ENCODE measurements at places on chromosomes 1 and 21.
A peak's percentile ranks its signal among the peaks of the same experiment; 100 is the strongest.

- DNase-seq = no peak
Measured at GRCh38 chr1:219442611-219443061, 170.3 kb downstream of the ZC3H11B start.

GRCh38 chr1:226782845-226783601 lies 43.9 kb upstream of the ITPKB start:
- DNase-seq = no peak

DNA sequence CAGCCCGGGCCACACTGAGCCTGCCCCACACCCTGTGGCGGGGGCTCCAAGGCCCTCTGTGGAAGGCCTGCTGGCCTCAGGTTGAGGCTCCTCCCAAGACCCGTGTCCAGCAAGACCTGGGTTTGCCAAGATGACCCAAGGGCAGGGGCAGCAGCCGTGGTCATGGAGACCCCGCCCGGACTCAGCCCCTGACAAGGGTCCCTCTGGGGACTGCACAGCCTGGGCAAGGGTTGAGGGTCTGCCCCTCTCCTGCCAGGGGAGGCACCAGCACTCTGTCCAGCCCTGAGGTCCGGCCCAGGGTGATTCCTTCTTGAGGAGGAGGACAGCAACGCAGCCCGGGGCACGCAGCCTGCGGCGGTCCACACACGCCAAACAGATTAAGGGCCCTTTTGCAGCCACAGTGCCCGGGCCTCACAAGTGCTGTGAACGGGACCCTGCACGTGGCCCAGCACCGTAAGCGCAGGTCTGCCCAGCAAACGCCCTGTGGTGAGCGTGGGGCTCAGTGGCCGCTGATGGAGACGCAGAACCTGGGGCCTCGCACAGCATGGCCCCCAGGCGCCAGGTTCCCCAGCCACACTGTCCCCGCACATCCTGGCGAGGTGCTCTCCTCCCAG lies 3.4 kb downstream of the SPATC1L start:
- no peak for DNase-seq

GRCh38 chr21:20511216-20511880 lies 486.9 kb upstream of the NCAM2 start:
- no peak for DNase-seq

DNA sequence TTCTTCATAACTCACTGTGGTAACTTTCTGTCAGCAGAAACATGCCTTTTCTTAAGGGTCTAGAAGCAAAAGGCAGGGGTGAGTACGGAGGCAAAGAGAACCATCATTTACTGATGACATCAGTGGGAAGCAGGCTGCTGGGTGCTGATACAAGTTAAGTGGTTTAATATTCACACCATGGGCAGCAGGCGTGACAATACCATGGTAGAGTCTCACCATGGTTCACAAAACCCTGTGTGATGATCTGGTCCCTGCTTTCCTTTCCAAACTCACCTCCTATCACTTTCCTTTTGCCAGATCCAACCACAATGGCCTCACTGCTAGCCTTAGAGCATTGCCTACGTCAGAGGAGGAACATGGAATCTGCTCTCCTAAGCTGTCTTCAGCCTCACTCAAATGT lies 8.7 kb downstream of the MAB21L3 start:
- no peak for DNase-seq

DNA sequence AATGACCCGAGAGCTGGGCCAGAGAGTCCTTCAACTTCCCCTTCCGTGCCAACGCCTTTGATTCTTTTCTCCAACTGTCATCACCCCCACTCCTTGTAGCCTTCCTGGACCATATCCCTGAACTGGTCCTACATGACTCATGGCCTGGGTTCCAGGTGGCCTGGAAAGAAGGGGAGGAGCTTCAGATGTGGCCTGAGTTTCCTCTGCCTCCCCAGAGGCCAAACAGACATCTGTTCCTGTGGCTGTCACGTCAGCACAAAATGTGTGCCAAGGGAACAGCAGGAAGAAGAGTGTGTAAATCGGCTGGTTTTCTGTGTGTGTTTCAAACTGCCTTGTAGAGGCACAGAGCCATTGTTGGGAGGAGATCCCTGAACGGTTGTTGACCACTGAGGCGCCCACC lies 24.9 kb upstream of the KIRREL1 start:
- no peak for DNase-seq

GRCh38 chr1:23558140-23558871 lies 995 bp downstream of the ID3 start:
- DNase-seq = no peak

DNA sequence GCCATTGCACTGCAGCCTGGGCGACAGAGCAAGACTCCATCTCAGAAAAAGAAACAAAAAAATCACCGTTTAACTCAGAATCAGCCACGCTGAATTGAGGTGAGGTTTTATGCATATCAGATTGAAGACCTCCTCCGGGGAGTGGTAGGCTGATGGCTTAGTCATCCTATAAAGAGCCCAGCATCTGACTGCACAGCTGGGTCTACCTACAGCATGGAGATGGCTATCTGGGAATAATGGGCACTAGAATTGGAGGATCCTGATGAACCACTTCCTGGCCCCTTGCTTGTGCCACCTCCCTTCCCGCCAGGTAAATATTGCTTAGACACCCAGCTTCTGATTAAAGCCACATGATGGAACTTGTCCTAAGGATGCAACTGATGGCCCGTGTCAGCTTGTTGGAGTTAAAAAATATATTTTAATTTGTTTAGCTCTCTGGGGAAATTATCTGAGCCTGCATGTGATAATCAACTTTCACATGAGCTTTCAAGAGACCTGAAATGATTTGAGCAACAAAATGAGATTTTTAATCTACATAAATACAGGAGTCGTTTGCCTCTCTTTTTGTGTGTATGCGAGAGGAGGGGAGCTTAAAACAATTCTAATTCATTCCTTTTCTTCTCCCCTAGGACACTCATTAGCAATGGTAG lies 157.2 kb downstream of the KIF26B start:
- DNase-seq = no peak

DNA sequence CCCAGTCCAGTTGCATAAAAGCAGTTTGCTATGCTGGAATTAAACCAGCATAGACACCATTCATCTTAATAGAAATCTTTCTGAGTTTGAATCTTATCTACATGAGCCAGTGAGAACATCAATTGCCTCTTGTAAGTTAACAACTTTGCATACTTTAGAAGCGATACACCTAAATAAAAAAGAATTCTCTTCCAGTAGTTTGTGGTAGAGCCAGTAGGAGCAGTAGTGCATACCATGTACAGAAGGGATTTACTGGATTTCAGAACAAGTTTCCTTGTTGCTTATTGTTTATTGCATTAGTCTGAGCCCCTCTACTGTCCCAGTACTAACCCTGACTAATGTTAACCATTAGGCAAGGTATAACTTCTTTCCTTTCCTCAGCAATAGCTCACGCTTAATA lies 313.1 kb downstream of the TGFB2 start:
- no peak for DNase-seq

GRCh38 chr1:54153535-54154439 lies 987 bp upstream of the CDCP2 start:
- DNase-seq = no peak

DNA sequence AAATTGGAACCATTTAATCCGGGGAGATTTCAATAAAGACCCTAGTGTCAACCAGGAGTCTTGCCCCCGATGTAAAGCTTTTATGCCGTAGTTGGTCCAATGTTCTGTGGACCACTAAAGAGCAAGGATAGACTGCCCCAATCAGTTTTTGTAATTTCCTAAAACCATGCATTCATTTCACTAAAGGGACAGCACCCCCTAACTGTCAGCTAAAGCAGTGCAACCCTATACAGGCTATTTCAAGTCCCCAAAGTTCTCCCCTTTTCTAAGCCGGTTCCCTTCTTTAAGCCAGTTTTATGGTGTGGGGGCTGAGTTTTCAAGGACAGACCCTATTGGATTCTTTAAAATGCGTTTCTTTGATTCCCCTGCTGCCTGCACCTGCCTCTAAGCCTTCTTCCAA lies 12.7 kb upstream of the PDPN start:
- no peak for DNase-seq

DNA sequence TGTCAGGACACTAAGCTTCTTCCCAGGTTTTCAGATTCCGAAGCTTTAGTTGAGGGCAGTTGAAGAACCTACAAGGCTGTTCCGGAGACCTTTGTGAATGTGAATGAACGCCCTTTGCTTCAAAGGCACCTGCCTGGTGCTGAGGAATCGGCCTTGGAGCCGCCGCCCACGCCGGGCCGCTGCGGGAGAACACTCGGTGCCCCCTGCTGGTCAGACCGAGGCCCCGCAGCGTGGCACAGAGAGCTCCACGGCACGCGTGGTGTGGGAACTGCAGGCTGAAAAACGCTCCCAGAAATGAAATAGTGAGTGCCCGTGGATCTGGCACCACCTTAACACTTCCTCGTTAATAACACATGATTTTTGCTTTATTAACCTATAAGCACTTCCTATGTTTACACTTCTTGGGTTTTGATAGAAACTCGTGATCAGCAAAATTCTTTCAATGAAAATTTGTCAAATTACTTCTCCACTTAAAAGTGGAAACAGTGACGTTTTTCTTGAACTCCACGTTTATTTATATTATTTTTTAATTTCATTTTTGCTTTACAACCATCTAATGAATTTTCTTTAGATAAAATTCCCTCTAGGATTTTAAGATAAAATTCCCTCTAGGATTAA lies 460.6 kb downstream of the DSCAM start:
- no peak for DNase-seq

GRCh38 chr1:19342062-19342750 lies 30.1 kb downstream of the SLC66A1 start:
- DNase-seq = no peak

- no peak for DNase-seq
Measured at GRCh38 chr1:26767714-26768113, 20.0 kb upstream of the PIGV start.

GRCh38 chr1:179754041-179754624 lies 11.0 kb downstream of the FAM163A start:
- no peak for DNase-seq

GRCh38 chr1:21673277-21673780 lies 4.2 kb upstream of the RAP1GAP start:
- no peak for DNase-seq

- DNase-seq = no peak
Measured at GRCh38 chr21:26437326-26438009, 135.6 kb downstream of the CYYR1 start.

DNA sequence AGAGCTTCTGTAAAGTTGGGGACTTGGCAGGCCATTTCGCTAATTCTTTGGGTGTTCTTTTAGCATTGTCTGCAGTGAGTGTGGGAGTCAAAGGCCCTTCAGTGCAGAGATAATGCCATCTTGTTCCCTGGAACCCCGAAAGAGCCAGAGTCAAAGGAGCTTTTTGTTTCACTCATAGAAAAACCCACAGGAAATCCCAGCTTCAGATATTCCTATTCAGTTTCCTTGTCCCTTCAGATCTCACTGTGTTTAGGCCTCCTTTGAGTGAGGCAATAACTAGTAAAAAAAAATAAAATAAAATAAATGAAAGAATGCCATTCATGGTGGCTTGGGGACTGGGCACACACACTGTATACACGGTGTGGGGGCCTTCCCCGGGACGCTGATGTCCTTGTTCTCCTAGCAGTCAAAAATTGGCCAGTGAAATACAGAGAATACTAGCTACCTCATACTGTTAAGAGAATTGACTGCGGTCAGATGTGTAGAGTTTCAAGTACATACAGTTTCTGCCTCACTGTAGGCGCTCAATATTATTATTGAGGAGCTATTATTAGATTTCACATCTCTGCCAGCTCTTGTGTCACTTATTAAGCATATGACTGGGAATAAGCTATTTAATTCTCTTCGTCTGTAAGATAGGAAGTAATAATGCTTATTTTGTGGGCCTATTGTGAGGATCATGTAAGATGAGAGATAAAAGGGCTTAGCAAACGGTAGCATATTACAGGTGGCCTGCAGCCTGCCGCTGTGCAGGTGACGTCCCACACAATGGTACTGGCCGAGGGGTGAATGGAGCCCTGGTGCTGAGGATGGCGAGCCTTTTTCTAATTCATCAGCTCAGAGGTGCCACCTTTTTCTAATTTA lies 16.7 kb downstream of the DISC1 start:
- DNase-seq = no peak

GRCh38 chr1:60281360-60281932 lies 207.9 kb upstream of the C1orf87 start:
- peak; percentile 52 for DNase-seq

DNA sequence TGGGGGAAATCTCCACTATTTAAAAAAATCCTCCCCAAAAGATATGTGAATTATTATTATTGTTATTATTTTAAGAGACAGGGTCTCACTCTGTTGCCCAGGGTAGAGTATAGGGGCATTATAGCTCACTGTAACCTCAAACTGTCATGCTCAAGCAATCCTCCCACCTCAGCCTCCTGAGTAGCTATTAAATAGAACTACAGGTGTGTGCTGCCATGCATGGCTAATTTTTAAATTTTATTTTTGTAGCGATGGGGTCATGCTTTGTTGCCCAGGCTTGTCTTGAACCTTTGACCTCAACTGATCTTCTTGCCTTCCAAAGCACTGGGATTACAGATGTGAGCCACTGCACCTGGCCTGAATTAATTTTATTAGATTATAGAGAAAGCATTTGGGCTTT lies 116.8 kb downstream of the RABGAP1L start:
- DNase-seq = no peak

DNA sequence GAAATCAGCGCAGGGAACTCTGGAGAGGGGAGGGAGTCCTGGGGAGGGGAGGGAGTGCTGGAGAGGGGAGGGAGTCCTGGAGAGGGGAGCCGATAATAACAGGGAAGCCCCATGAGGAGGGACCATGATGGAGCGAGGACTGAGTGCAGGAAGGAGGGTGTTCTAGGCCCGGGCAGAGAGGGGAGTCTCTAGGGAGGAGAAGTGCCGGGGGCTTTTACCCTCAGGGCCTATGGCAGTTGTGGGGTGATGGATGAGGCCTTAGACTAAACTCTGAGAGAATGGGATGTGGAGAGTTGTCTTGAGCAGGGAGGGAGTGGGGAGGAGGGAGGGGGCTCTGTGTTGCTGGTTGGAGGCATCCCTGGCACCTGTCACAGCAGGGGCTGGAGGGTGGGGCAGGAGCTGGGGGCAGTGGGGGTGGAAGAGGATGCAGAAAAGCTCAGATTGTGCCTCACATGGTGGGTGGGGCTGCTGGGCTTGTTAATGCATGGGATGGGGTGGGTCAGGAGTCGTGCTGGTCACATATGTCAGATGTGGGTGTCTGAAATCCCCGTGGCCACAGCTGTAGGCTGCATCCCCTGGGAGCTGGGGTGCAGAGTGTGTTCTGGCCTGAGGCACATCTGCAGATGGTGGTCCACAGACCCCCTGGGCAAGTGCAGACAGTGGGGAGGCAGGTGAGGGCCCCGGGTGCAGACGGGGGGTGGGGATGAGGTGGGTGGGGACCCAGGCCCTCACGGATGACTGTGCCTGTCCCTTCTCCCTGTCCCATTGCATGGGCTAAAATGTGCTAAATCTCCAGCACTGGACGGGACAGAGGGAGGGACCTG lies 88.4 kb upstream of the COL6A1 start:
- no peak for DNase-seq
